ENCODE measurements at places on chromosomes 4 and X.

DNA sequence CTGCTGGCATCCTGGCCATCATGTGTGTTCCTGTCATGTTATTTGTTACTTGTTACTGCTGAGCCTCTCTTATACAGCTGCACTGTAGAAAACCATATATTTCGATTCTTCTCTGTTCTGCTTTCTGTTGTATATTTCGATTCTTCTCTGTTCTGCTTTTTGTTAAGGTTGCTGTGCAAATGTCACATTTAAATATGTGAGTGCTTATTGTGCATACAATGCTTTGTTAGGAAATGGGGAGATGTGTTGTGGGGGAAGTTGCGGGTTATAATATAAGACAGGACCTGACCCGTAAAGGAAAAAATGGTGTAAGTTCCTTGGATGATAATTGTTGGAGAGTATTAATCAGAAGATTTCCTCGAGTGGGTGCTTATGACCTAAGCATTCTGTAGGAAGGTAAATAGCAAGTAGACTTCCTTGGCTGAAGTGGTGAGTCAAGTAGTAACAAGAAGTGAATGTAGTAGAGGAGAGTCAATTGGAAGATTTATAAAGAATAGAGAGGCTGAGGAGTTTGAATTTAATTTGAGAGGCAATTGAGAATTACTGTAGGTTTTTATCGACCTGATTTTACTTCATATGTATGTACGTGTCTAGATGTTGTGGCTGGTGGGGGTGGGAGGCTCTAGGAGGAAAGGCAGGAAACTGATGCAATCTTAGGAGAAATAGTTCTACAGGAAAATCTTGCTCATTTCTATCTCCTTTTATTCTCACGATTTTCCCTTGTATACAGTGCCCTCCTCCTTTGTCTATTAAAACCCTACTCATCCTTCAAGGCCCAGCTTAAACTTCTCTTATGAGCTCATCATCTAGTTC lies 8.5 kb downstream of the OGT start:
- ATAC-seq = peak; percentile 54

DNA sequence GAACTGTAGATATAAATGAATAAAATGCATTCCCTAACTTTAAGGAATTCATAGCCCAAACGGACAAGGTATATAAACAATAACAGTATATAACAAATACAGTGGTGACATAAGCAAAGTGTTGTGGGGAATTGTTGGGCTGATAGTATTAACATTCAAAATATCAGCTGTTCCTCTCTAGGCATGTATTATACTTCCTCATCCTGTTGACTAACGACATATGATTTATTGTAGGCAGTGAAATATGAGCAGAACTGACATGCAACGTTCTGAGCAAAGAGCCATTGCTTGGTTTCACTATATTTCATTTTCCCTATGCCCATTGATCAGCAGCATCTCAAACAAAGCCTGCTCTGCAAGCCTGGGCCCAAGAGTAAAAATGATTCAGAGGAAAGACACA lies 143.9 kb downstream of the PTCHD1 start:
- ATAC-seq = no peak

DNA sequence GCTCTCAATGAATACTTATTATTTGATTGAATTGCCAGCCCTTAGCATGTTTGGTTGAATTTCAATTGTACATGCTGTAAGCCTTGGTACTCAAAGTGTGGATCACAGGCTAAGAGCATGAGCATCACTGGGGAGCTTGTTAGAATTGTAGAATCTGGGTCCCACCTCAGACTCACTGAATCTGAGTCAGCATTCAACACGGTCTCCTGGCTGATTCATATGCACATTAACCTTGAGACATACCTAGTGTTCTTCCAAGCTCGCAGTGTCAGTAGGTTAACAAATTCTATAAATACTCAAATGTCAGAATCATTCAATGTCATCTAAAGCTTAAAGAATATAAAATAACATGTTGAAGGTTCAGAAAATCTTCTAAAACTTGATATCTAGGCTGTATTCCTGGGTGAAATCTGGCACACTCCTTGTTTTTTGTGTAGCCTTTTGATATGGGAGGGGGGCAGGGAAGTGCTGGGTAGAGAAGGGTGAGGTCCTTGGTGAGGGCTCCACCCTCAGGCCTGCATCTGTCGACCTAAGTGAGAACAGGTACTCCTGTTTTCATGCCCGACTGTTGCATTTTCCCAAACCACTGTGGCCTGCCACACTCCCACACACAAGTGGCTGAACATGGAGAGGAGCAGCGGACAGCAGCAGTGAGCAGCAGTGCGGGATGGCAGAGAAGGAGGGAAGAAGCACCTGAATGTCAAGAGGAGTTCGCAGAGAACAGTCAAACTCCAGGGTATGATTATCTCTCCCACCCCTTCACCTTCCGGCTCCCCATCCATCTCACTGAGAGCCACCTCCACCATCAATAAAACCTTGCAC lies 529.6 kb upstream of the IGFBP7 start:
- no peak for ATAC-seq

DNA sequence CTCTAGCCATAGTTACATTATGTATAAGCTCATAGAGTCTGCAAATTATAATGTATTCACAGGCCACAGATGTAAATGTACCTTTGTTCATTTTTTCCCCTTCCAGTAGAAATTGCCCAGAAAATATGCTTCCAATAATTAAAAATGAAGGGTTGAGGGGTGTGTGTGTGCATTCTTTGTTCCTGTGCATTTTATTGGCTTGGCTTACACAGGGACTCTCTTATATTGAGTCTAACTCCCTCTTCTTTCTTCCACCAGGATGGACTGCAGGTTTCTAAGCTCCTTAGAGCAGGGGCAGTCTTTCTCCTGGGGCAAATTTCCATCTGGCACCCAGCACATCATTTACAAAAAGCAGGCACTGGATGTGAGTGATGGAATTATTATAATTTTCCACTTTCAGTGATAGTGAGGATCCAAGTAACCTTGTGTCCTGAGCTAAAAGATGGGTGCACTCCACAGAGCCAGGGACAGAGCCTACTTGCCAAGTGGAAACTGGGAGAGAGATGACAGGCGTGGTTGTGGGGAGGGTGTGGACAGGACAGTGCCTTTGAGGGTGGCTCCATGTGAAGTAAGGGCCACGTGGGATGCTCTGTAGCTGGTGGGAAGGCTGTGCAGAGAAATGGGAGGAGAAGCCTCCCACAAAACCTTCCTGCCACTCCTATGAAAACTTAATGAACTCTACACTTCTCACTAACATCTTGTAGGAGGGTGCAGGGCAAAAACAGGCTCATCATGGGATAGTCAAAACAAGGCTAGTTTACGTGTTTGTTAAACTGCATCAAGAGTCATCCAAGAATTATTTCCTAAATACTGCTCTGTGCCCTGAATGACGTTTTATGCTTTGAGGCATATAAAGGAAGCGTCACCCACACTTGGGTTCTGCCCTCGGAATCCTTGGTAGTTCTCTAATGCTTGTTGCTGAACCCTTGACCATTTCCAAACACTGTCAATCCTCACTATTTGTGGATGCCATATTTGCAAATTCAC lies 16.0 kb downstream of the IGFBP7 start:
- ATAC-seq = no peak

DNA sequence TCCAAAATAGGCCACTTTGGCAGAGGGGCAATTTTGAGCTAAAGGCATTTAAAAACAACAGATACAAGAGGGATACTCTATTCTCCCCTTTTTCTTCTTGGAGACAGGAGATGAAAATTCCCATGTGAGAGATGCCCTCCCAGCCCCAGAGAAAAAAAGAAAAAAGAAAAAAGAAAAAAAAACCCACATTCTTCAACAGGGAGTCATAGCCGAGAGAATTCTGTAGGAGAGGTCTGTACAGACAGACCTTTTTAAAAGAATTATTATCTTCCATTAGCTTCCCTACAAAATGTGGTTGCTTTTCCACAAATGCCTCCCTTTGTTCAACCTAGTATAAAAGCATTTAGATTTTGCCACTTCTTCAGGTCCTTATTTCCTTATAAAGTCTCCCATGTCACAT lies 89.9 kb downstream of the SPCS3 start:
- ATAC-seq = no peak

DNA sequence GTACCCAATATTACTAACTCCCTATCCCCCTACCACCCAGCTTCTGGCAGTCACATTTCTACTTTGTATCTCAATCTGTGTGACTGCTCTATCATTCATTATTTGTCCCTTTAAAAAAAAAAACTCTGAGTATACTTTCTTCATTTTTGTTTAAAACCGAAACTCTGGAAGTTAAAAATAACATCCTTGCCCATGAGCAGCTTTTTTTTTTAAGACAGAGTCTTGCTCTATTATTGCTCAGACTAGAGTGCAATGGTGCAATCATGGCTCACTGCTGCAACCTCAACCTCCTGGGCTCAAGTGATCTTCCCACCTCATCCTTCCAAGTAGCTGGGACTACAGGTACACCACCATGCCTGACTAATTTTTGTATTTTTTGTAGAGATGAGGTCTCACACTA lies 15.8 kb downstream of the UBE2K start:
- no peak for ATAC-seq

GRCh38 chrX:96929036-96929435 lies 45.3 kb downstream of the RPA4 start:
- peak; percentile 43 for ATAC-seq

DNA sequence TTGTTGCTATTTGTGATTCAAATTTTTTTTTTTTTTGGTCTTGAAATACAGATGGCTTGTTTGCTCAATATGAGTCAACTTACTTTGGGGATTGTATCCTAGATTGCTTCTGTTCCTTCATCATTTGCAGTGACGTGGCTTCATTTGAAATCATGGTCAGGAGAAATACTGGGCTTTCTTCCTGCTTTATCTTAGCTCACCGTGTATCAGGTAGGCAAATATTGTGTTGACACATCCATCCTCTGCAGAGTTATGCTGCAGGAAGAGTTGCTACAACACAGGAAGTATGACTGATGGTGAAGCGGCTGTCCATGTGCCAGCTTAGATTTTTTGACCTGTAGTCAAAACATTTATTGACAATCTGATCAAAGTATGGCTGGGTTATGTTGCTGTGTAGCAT lies 232.2 kb downstream of the C4orf33 start:
- ATAC-seq = no peak

GRCh38 chr4:95106408-95106928 lies 348.7 kb downstream of the BMPR1B start:
- ATAC-seq = no peak

DNA sequence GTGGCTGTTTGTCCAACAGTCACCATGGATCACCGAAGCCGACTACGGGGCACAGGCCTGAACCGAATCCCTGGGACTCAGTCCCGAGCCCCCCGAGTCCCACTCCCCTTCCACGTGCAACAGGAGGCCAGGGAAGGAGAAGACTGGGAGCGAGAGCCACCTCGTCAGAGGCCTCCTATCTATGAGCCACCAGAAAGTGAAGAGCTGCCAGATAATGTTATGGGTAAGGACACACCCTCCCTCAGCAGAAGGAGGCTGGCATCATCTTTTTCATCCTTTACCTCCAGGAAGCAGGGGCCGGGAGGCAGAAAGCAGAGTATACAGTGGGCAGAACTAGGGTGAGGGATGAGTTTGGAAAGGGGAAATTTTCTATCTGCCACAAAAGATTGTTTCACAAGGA lies 2.8 kb upstream of the PRDX4 start:
- ATAC-seq = no peak

DNA sequence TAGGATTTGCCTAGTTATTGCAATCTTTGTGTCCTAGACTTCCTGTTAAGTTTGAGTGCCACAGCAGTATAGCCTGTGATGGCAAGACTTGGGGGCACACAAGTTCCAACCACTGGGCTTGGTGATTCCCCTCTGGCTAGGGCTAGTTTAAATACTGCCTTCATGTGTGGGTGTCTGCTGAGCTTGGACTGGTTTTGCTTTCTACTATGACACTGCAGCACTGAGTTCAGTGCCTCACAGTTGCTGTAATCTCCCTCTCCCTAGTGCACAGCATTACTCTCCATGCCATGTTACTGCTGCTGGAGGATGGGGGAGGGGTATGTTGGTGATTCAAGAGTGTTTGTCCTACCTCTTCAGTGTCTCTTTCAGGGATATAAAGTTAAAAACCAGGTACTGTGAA lies 379.6 kb downstream of the IL15 start:
- ATAC-seq = no peak

DNA sequence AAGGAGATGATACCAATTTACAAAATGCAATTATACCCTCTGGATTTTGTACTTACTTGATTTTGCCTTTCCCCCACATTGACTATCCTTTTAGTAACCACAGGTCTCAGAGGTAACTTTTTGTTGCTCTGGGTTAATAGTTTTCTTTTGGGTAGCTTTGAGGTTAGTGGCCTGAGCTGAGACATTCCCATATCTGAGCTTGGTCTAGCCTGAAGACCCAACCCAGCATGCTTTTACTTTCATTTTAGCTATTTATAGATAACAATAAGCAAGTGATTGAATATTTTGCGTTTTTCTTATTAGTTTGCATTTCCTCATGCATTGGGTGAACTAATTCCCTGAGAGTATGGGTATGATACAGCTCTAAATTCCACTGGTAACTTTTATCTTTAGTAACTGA lies 11.8 kb downstream of the HTN1 start:
- no peak for ATAC-seq

- no peak for ATAC-seq
Observed at GRCh38 chr4:4763822-4764557, 95.5 kb upstream of the MSX1 start.

DNA sequence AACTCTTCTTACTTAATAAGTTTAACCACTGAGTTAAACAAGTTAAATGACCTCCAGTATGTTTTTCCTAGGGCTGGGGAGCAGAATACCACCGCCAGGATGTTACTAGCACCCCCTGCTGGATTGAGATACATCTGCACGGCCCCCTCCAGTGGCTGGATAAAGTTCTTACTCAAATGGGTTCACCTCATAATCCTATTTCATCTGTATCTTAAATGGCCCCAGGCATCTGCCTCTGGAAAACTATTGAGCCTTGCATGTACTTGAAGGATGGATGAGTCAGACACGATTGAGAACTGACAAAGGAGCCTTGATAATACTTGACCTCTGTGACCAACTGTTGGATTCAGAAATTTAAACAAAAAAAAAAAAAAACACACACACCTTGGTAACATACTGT lies 61.5 kb upstream of the MMAA start:
- peak; percentile 91 for ATAC-seq

GRCh38 chr4:176198316-176198903 lies 3.0 kb upstream of the SPATA4 start:
- no peak for ATAC-seq

GRCh38 chr4:169619518-169619957 lies 840 bp upstream of the CLCN3 start:
- ATAC-seq = peak; percentile 60

DNA sequence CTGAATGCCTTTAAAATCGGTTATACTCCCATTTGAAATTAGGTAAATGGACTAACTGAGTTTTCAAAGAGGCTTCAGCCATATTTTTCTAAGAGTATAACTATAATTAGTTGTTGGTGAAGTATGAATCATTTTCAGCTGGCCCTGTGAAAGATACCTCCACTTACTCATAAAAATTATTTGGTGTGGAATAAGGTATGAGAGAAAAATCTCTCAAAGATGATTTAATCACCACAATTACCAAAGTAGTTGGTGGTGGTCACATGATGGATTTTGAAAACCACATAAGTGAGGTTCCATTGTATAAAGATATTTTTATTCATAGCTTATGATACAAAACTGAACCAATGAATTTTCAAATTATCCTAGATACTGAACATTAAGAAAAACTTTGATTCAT lies 9.0 kb upstream of the KLHL2 start:
- no peak for ATAC-seq

GRCh38 chr4:54746218-54746617 lies 88.5 kb downstream of the KIT start:
- no peak for ATAC-seq

- ATAC-seq = peak; percentile 12
Observed at GRCh38 chr4:40363945-40364344, 28.8 kb downstream of the CHRNA9 start.

All from esophagus mucosa (tissue), 1 donor.